ENCODE measurements at places on chromosomes 1 and 21. TPM values are rescaled to one million over a fixed set of nuclear protein-coding genes. Genes with fewer than 3 reads are reported as not detected.
A peak's percentile ranks its signal among the peaks of the same experiment; 100 is the strongest.

DNA sequence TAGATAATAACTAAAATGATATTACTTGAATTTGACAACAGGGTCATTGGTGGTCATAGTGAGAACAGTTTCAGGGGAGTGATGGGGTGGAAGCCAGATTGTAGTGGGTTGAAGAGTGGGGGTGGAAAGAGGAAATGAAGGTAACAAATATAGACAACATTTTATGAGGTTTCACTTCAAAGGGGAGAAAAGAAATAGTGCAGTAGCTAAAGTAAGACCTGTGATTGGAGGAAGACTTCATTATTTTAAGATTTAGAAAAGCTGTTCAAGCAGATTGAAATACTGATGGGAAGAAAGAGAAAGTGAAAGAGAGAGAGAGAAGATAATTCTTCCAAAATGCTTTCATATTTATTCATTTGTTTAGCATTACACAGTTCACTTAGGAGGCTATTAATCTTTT, 52.0 kb upstream of the KCNA3 start:
- no peak for DNase-seq

GRCh38 chr1:217089361-217090014, 366.3 kb upstream of the ESRRG start:
- peak; percentile 40 for DNase-seq

DNA sequence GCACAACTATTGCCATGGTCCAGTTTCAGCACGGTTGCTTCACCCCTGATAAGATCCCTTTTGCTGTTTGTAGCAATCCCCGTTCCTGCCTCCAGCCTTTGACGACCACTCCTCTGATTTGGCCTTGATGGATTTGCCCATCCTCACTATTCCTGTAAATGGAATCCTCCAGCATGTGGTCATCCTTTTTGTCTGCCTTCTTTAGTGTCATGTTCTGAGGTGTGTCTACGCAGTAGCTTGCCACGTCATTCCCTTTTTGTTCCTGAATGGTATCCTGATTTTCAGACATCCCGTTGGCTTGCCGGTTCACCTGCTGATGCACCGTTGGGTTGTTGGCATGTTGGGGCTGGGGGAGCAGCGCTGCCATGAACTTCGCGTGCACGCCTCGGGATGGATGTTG, 7.8 kb downstream of the AJAP1 start:
- no peak for DNase-seq

DNA sequence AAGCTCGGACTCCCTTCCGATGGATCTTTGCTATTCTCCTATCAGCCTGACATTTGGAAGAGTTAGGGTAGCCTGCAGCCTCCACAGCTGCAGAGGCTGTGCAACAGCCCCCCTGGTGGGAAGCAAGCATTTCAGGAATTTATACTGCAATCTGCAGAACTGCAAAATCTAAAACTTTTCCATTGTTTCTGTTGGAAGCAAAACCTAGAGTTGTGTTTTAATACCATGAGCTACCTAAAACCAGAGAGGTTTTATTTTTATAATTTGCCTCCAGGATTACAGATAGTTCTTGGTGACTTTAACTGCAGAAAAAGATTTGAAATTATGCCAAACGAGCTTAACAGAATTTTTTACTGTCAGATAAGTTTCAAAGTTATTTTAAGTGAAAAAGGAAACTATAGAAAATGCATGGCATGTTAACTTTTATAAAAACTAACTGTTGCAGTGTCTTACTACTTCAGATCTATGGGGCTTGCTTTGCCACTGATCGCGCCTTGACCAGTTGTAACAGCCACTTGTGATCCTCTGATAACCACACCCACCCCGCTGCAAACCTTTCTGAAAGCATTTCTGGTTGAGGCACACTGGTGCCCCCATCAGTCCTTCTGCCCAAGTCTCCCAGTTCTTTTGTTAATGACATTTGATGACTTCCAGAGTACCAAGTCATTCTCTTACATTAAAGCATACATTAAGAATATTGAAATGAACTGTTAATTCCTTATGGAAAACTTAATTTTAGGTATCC, 64.8 kb downstream of the PRDM2 start:
- no peak for DNase-seq

GRCh38 chr1:18901952-18902522, 318 bp downstream of the ALDH4A1 start:
- DNase-seq, result peak; percentile 41

- DNase-seq, result no peak
These were observed 20.2 kb downstream of the S100A16 start for GRCh38 chr1:153592748-153593147.

GRCh38 chr1:72433591-72433990, 151.3 kb upstream of the NEGR1 start:
- DNase-seq, result no peak

DNA sequence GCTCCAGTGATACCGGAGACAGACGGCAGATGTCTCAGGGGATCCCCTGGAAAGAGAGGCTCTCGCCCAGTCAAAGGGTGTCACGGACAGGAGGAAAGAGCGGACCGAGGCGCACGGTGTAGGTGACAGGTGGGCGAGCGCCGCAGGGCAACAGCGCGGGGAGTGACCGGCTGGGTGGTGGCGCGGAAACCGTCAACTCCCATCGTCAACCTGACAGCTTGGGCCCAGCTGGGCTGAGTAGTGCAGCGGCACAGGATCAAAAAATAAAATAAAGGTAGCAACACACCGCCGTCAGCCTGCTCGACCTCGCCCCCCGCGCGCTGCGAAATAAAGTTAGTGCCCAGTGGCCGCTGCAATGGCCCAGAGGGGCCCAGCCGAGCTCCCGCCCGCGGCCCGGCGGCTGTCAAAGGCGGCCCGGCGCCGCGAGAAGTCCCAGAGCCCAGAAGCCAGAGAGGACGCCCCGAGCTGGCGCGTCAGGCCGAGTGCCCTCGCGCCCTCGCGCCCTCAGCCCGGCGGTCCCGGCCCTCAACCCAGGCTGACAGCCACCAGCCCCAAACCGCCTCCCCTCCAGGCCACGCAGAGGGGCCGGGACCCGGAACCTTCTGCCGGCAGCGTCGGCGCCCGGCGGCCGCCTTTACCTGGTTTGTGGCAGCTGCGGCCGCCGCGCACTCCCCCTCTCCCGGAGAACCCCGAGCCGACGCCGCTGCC, at the start of gene LYST:
TSS of gene LYST (minus strand) at position 702 of the 708 bp plus-strand sequence. CDS start 36,489 bp downstream, outside the sequence.
- peak; percentile 66 for DNase-seq

GRCh38 chr1:230102472-230102871, 35.4 kb downstream of the GALNT2 start:
- no peak for DNase-seq

GRCh38 chr21:44695184-44695583, 1.8 kb upstream of the KRTAP10-12 start:
- no peak for DNase-seq

DNA sequence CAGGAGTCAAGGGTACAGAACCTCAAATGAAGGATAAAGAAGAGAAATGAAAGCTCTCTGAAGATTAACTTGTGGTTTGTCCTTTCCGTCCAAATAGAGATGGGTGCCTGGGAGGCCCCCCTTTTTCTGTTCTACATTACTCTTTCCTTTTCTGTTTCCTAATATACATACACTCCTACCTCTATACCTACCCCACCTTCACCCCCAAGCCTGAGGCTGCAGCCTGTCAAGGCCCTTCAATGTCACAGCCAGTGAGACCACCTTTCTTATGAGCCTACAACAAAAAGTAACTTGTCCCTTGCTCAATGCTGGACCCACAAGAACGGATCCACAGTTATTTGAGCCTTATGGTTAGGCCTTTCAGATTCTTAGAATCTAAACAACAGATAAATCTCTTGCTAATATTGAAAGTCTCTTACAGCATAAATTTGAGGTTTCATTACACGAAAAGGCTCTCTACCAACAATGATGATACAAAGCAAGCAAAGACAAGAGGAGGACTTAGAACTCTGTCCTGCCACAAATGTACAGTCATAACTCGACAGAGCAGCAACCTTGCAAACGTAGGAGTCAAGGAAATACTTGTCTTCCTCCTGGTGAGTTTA, 4.1 kb upstream of the TRAF3IP3 start:
- no peak for DNase-seq

DNA sequence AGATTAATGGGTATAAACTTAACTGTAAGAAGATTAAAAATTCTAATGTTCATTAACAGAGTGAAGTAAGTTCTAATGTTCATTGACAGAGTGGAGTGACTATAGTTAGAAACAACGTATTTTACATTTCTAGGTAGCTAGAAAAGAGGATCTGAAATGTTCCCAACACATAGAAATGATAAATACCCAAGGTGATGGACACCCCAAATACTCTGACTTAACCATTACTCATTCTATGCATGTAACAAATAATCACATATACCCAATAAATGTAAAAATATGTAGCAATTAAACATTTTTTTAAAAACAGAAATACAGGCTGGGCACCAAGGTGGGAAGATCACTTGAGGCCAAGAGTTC, 62.1 kb downstream of the ABL2 start:
- no peak for DNase-seq

GRCh38 chr21:16324630-16325029, 594.8 kb downstream of the USP25 start:
- no peak for DNase-seq

DNA sequence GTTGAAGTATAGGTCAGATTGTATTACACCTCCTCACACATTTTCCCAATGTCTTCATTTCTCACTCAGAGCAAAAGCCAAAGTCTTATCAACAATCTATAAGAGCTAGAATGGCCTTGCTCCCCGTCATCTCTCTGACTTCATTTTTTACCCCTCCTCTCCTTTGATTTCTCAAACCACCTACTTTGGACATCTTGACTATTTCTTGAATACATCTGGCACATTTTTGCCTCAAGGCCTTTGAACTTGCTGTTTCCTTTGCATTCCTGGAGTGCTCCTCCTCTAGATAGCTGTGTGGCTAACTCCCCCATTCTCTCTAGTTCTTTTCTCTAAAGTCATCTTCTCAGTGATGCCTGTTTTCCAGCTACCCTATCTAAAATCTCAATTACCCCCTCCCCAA, 7.2 kb upstream of the XCL2 start:
- DNase-seq, result no peak

DNA sequence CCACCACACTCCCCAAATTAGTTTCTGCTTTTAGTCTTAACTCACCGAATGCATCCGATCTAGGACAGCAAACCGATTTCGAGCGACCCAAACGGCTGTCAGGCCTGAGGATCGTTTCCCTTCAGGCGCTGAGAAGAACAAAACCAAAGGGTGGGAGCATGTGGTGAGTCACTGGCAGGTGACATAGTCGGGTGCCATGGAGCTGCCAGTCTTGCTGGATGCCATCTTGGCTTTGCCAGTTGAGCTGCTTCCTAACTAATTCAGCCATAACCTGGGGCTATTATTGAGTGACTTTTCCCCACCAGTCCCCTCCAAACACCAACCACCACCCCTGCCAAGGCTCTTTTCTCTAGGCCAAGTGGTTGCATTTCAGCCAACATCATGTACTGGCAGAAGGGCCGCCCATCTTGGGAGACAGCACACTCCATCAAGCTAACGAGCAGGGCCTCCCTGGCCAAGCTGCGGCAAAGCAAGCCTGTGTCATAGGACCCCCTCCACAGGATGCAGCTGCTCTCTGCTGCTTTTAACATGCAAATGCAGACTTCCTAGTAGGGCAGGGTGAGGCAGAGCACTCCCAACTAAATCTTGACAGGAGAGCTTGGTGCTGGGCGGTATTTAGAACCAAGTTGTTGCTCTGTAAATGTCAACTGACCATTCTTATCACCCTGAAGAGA, 22.3 kb upstream of the PEX19 start:
- no peak for DNase-seq

DNA sequence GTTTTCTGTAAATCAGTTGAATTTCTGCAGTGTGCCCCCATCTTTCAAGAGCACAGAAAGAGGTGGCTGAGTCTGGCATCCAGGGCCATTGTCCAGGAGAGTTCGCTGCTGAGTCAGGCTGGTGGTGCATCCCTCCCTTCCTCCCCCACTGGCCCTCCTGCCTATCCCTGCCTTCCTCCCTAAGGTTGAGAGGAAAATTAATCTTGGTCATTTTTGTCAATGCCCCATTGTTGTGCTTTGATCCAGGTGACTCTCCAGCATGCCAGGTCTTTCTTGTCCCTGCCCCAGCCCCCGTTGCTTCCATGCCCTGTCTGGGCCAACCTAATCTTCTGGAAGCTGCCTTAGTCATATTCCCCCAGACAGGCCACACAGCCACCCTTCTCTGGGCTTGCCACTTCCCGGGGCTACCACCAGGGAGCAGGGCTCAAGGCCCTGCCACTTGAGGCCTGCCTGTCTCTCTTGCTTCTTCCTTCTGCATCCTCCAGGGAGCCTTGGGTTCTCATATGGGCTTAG, 26.6 kb downstream of the PROK1 start:
- DNase-seq, result peak; percentile 69

DNA sequence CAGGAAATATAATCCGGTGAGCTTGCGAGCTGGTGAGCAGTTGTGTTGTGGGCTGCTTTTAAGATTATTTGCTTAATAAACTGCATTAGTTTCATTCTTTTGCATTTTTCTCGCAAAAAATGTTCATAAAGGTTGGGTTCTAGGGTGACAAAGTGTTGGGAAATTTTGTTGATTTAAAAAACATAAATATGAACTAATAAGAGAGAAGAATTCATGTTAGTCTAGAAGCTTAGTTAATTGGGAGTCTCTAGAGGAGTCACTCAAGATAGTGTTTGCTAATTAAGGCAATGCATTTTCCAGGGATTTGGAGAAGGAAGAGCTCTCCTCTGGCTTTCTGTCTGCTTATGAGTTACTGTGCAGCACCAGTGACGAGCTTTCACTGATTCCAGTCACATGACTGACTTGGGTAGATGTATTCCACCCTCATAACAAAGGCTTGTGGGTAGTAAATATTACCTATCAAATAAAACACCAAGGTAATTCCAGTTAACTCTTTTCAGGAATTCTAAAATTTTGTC, 417.0 kb downstream of the PTBP2 start:
- no peak for DNase-seq

- peak; percentile 80 for DNase-seq
These were observed 37.1 kb upstream of the CSF1 start for GRCh38 chr1:109873278-109874175.

GRCh38 chr1:160494620-160495019, 28.4 kb downstream of the SLAMF6 start:
- DNase-seq, result no peak

DNA sequence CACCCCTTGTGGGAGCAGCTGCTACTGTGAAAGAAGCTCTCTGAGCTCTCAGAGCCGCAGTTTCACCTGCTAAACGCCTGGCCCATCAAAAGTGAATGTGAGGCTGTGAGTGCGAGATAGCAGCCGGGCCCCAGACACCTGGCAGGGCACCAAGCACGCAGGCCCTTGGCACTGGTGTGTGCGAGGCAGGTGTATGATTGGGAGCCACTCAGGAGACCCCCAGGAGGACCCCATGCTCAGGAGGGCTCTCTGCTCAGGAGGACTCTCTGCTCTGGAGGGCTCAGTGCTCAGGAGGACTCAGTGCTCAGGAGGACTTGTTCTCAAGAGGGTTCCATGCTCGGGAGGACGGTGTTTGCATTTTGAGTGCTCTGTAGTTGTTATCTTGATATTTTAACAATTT, 14.3 kb upstream of the ADARB1 start:
- DNase-seq, result no peak

- no peak for DNase-seq
These were observed 32.1 kb downstream of the LYST start for GRCh38 chr1:235834620-235835019.

GRCh38 chr1:87203904-87204303, 124.8 kb upstream of the LMO4 start:
- peak; percentile 22 for DNase-seq

UBL4B gene
- not detected for total RNA-seq

GUCA2A gene
- total RNA-seq, result not detected

TCHHL1 gene
- not detected for total RNA-seq

S100A7 gene
- not detected for total RNA-seq

FCER1A gene
- total RNA-seq, result not detected

LRRC7 gene
- total RNA-seq, result not detected

BPNT1 gene
- total RNA-seq, result 43.1 TPM

RNF186 gene
- total RNA-seq, result not detected

SPATA17 gene
- 1.7 TPM for total RNA-seq

KCNK1 gene
- 12.7 TPM for total RNA-seq

LYPD8 gene
- 0.51 TPM for total RNA-seq

MTMR11 gene
- total RNA-seq, result 3.7 TPM

All from Daoy (cell line).